ENCODE measurements at places on chromosomes 5 and 9.

DNA sequence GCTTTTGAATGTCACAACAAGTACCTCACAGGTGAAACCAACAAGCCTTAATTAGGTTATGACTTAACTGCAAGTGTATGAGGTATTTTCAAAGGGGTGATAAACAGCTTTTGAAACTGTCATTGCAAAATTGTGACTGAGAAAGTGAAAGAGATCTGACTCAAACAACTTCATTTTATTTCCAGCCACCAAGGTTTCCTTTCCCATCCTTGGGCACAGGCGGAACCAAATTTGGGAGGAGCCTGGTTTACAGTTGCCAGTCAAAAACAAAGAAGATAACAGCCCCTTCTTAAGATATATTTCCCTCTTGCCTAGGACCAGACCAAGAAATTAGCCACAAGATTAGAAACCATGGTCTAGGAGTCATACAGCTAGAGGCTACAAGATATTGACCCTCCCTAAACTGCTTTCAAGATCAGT, 417.1 kb downstream of the CSNK1G3 start:
- DNase-seq: no peak

- no peak for DNase-seq
These were observed 92.0 kb downstream of the PHF2 start for GRCh38 chr9:93668261-93668871.

DNA sequence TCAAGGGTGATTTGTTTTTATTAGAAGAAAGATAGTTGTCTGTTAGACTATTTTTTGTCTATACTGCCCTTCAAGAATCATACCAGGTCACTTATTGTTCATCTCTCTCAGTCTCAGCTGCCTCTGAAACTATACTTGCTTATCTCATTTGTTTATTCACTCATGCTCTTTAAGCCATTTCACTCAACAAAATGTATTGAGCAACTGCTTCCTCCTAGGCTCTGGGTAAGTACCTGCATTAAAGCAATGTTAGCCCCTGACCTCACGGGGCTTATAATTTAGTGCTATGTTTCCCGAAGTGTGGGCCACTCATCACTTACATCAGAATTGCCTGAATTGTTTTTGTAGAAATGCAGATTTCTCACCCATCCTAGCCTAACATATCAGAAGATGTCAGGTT, 100.9 kb downstream of the DPYSL3 start:
- no peak for DNase-seq

- no peak for DNase-seq
These were observed 229.5 kb downstream of the AP3B1 start for GRCh38 chr5:78064941-78065472.

GRCh38 chr5:110918683-110919082, 152.8 kb upstream of the TSLP start:
- DNase-seq: no peak

GRCh38 chr5:173313351-173313801, 14.8 kb downstream of the STC2 start:
- DNase-seq: no peak

All from CD4-positive, alpha-beta T cell treated with Interferon gamma for 1 hour (primary cell).